Stimulated activated CD8-positive, alpha-beta memory T cell treated with anti-CD3 and anti-CD28 coated beads, Interleukin-12 subunit alpha, Interleukin-12 subunit beta, amount 100 ng/mL, for 4 hours (primary cell): ENCODE measurements at places on chromosomes 7 and 10.

GRCh38 chr10:93790439-93790838 lies 32.7 kb downstream of the LGI1 start:
- no peak for DNase-seq

- no peak for DNase-seq
These were observed 39.0 kb downstream of the SCIN start for GRCh38 chr7:12609561-12609960.

GRCh38 chr10:83165265-83165664 lies 974.0 kb upstream of the GHITM start:
- no peak for DNase-seq

DNA sequence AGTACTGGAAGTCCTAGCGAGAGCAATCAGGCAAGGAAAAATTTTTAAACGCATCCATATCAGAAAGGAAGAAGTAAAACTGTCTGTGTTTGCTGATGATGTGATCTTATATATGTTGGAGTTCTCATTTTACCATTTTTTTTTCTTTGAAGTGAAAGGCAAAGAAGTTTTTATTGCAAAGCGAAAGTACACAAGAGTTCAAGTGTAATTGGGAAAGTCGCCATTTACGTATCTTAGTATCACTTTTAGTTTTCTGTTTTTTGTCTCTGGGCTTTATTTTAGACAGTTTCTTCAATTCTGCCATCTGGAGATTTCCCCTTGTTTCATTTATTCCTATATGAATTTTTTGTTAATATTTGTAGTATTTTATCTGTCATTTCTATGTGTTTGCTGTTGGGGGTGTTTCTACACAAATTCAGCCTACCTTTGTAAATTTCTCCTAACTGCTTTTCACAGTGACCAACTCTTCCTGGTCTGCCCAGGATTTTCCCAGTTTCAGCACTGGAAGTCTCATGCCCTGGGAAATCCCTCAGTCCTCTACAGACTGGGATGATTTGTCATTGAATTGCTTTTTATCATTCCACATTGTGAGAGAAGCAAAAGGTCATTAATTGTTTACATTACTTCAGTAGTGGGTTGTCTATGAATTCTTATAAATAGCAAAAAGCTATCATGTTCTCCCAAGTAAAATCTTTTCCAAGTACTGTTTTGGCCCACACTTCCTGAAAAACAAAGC lies 23.2 kb downstream of the BET1 start:
- no peak for DNase-seq

- no peak for DNase-seq
These were observed 52.2 kb downstream of the CREB3L2 start for GRCh38 chr7:137949416-137950262.

DNA sequence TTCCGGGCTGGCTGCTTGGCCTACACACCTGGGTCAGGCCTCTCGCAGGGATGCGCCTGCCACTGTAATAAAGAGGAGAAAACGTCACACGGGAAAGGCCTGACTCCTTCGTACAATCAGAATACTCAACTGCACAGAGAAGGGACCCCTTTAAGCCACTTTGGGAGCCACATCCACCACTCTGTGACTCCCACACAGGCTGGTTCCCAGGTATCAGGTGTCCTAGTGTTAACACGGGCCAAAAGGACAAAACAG lies 5.8 kb upstream of the ZNF736 start:
- DNase-seq, result no peak

DNA sequence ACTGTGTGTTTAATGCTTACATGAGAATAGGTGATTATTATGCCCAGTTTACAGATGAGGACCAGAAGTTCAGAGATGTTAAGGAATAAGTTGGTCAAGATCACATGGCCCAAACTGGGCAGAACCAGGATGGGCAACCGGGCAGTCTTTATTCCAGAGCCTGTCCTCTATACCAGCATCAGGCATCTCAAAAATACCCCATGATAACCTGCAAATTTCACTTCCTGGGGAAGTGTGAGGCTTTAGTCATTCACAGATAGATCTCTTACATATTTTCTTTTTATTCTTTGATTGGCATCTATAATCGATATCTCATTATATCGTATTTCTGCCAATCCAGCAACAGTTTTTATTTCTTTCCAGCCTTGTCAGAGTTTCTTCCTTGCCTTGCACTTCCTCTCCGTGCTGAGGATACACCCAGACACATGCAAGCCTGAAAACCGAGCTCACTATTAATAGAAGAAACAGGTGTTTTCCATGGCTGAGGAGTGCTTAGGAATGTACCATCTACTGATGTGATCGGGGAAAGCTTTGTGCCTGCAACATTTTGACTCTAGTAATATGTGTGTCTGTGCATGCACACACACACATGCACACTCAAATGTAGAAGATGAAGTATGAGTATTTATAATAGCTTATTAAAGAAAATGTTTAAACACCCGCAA lies 82.4 kb downstream of the CREM start:
- no peak for DNase-seq

DNA sequence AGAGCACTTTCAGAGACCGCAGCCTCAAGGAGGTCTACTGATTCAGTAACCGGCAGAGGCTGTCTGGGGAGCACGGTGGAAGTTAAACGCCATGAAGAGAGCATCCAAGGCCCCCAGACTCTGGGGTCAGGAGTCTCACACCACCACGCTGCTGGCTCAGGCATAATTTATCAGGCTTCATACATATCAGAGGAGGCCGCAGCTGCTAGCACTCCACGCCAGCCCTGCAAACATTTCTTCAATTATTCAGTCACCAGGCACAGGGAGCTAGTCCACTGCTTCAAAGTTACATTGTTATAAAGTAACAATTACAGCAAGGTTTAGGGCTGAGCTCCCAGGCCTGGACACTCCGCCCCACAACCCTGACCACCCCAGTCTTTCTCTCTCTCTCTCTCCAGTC lies 97.8 kb downstream of the PAXIP1 start:
- DNase-seq, result no peak

DNA sequence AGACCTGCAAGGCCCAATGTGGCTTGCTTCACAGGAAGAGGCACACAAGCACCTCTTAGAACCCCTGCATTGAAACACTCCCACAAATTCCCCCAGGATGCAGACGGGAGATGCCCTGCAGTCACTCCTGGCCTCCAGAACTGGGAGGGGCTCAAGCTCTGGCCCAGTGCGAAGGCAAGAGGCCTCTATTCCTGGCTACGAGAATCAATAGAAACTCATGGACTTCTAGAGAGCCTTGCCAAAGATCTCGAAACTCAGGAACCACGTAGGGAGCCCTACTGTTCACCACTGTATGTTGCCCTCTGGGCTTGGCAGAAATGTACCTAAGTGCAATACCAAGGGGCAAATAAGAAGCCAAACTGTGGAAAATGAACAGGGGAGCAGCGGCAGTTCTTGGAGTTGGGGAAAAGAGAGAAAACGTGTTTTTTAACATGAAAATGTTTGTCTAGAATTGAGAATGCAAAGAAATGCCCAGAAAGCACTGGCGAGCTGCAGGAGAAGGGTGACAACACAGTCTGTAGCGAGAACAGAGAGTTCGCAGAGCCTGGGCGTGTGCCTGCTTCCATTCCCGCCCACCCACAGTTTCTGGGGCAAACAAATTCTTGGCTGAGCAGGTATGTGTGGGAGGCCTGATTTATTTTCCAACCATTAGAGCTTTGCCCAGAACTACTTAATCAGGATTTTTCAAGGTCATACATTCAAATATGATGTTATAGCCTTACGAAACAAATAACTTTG lies 260.5 kb upstream of the KLF14 start:
- no peak for DNase-seq

GRCh38 chr10:100482834-100483185 lies 20.0 kb downstream of the WNT8B start:
- no peak for DNase-seq

DNA sequence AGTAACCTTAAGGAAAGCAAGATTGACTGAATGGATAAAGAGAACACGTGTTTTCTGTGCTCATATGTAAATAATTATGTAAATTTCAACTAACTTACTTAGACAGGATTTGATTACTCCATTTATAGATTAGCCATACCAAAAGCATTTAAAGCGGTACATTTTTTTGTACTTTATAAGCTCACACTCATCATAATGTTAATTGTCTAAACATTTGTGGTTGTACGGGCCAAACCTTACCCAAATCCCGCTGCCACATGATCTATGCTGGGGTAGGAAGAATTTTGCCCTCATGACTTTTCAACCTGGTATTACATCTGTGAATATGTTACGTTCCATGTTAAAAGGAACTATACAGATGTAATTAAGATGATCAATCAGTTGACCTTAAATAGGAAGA lies 29.1 kb downstream of the MKX start:
- no peak for DNase-seq

DNA sequence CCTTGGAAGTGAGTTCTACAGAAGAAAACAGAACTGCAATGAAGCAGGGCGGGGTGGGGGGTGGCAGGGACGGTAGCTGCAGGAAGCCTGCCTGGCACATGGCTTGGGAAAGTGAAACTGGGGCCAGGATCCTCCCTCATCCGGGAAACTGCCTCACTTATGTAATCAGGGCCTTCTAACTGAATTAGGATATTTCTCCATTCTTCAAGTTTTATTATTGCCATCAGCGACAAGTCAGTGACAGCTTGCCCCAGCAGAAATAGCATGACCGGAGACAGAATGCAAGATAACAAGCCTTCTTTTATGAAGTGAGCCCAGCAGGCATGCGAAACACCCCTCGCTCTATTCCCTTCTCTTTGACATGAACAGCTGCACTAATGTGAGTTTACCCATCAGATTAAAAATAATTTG lies 77.5 kb upstream of the CACUL1 start:
- no peak for DNase-seq

GRCh38 chr10:119115926-119116325 lies 12.0 kb downstream of the DENND10 start:
- no peak for DNase-seq

- DNase-seq, result no peak
These were observed 146.9 kb downstream of the SND1 start for GRCh38 chr7:127798769-127799372.

GRCh38 chr7:27774717-27775328 lies 34.9 kb downstream of the TAX1BP1 start:
- DNase-seq, result no peak
